ENCODE measurements at places on chromosomes 4 and X.

DNA sequence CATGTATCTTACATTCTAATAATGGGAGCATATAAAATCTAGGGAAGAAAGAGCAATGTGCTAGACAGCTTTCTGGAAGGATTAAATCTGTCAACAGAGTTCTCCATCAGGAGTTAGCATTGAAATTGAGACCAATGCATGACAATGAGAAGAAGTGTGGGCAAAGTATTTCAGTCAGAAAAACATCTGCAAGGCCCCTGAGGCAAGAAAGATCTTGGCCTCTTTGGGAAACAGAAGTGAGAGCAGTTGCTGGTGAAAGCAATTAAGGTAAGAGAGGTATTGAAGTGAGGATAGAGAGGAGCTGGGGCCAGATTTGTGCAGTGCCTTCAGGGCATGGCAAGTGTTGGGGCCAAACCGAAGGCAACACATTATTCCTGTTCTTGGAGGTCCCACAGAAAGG lies 999.1 kb downstream of the STPG2 start:
- no peak for DNase-seq

DNA sequence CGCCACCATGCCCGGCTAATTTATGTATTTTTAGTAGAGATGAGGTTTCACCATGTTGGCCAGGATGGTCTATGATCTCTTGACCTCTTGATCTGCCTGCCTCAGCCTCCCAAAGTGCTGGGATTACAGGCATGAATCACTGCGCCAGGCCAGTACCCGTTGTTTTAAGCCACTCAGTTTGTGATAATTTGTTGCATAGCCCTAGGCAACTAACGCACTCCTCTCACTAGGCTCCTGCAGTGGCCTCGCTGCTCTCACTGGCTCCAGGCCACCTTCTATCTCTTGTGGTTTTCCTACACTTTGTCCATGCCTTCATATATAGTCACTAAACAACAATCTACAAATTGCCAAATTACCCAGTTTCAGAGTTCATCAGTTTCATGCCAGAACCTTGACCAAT lies 58.1 kb downstream of the DCHS2 start:
- no peak for DNase-seq

- no peak for DNase-seq
Measured at GRCh38 chr4:107182347-107182746, 146.2 kb upstream of the DKK2 start.

DNA sequence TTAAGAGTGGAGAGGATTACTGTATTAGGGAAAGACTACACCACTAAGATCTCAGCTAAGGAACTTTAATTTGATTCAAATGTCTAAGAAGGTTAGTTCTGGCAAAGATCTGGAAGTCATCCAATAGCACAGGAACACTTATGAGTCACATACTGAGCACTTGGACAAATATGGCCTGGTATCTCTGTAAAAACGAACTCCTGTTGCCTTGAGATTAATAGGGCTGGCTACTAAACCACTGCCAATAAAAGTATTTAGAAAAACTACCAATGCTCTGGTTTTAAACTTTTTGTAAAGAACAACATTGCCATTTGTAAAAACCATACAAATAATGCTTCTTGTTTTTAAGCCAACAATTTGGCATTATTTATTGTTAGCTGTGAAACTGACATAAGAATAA lies 70.5 kb downstream of the SEC24D start:
- DNase-seq, result peak; percentile 50

DNA sequence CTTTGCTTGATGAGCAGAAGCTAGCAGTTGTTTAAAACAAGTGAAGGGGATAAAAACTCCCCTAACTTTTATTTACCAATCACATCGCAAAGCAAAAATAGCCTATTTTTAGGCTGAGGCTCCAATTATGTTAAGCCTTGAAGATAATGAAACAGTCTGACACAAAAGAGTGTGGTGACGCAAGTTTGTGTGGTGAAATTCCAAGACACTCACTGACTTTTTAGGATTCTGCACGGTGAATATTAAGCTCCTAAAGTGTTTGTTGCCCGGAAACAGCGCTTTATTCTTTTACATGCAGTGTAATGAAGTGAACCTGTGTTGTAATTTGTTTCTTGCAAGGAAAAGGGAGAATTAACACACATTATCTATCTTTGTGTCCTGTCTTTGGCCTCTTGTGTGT lies 74.8 kb downstream of the POLA1 start:
- DNase-seq, result no peak

- DNase-seq, result peak; percentile 4
Measured at GRCh38 chr4:47786958-47787370, 50.9 kb downstream of the CORIN start.

- no peak for DNase-seq
Measured at GRCh38 chrX:141176586-141177451, at the start of gene LDOC1. TSS of gene LDOC1 (minus strand) at chrX:141177129. CDS start at chrX:141177021, 108 bp downstream.

- DNase-seq, result peak; percentile 46
Measured at GRCh38 chr4:125314676-125315575, at the start of gene FAT4. TSS of gene FAT4 (plus strand) at chr4:125314955. CDS start at chr4:125316412, 1,457 bp downstream.

DNA sequence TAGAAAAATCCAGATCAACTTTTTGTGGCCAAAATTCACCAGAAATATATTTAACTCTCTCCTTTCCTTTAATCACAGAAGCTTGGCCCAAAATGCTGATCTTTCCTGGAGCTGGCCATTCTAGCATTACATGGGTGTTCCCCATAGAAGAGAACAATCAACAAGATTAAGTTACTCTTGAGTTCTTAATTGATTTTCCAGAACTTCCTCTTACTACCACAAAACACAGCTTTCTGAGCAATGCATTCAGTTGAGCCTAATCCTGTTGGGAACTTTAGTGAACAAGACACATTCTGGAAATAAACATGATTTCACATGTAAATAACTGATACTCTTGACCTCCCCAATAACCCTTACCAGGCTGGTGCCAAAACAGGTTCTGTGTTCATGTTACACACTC lies 45.4 kb upstream of the STIM2 start:
- DNase-seq, result no peak

DNA sequence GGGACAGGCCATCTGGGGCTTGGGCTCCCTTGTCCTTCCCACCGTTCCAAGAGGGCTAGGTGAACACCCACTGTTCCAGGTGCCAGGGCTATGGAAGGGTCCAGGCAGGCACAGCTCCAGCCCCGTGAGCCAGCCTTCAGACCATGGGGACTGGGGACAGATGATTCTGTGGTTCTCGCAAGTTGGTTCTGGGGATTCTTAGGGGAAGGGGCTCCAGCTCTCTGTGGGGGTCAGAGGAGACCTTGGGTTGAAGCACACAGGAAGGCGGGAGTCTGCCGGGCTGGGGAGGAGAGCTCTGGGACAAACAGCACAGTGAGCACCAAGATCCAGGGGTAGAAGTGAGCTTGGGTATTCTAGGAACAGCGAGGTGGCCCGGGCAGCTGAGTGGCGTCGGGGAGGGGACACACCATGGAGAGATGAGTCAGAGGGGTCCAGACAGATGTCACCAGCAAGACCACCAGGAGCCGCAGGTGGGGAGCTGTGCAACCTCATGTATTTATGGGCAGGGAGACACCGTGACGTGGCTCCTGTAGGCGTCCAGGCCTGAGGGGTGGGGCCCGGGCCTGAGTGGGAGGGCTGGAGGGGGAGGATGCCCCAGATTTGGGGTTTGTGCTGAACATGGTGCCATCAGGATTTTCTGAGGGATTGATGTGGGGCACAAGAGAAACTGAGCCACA lies 48.8 kb upstream of the HMX1 start:
- no peak for DNase-seq

DNA sequence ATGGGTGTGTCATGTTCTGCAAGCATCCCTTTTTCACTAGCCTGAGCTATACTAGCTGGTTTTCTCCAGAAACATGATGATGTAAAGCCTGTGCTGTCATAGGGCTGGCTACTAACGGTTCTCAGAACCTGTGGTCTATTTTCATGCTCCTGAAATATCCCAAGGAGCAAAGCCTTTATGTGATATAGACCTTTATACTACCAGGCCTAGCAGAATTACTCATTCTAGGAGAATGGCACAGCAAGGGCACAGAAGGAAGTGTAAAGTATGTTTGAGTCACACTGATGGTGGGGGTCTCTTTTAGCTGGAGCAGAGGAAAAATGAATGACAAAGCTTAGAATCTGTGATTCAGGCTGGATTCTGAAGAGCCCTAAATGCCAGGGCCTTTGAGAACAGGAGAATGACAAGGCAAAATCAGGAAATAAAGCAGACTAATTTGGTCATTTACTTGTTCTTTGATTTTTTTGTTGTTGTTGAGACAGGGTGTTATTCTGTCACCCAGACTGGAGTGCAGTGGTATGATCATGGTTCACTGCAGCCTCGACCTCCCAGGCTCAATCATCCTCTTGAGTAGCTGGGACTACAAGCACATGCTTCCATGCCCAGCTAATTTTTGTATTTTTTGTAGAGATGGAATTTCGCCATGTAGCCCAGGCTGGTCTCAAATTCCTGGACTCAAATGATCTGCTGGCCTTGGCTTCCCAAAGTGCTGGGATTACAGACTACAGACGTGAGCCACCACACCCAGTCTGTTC lies 11.8 kb downstream of the TCEAL1 start:
- no peak for DNase-seq

GRCh38 chr4:67456577-67457196 lies 88.6 kb downstream of the CENPC start:
- DNase-seq, result no peak

- no peak for DNase-seq
Measured at GRCh38 chr4:21991050-21991449, 42.5 kb upstream of the KCNIP4 start.

GRCh38 chr4:142984871-142985585 lies 138.9 kb upstream of the INPP4B start:
- DNase-seq, result peak; percentile 46

Data from LoVo (cell line).